ENCODE measurements at places on chromosomes 2 and 18.

DNA sequence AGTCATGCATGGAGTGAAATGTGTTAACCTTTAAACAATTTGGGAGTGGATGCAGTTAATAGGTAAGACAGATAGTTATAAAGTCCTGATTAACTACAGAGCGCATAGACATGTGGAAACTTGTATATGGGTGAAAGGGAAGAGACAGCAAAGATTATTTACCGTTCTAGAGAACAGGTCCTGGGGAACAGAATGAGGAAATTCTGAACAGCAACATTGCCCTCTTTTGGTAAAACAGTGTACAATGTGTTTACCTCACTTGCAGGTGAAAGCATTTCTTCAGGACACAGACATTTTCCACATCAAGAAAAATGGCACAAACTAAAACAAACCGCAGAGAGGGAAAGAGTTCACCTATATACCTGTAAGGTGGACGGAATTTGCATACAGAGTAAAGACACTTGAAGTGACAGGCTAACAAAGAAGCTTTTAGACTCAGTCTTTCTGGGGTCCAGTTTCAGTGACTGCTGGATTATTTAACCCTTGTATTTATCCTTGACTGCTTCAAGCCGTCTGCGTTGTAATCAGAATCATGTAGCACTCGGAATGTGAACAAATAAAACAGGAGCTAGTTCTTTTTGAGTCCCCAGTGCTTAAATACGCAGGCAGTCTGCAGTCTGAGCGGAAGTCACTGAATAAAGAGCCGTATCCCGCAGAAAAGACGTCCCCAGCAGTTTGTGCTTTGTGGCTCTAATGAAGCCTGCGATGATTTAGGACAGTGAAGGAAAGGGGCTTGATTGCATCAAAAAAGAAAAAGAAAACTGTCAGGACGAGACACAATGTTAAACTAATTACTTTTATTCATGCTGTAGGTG lies 364.8 kb upstream of the GALNT5 start:
- no peak for DNase-seq

DNA sequence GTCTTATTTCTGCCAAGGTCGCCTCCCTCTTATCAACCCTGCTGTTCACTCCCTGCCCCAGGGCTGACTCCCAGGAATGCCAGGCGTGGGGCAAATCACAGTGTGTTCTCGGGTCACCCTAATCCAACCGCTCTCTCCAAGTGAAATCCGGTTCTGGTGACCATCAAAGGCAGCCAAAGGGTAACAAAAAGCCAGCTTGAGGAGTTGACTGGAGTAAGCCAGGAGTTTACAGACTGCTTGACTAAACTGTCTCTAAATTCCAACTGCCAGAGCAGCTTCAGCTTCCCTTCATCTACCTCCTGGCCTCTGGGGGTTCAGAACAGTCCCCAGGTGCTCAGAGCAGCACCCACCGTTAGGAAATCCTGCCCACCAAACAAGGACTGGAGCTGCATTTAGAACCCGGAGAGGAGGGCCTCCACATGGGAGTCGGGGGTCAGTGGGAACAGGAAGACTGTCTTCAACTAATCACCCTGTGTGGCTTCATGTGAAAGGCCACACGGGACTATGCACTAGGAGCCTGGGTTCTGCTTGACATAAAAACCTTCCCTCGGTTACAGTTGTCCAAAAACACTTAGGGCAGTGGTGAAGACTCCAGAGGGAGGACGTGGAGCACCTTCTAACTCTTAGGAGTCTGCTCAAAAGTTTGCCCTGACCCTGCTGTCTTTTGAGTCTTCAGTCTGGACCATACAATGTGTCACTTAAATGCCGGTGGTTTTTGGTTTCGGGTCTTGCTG lies 24.2 kb upstream of the MCFD2 start:
- DNase-seq: no peak

GRCh38 chr18:71808616-71809015 lies 735.5 kb downstream of the CBLN2 start:
- no peak for DNase-seq

DNA sequence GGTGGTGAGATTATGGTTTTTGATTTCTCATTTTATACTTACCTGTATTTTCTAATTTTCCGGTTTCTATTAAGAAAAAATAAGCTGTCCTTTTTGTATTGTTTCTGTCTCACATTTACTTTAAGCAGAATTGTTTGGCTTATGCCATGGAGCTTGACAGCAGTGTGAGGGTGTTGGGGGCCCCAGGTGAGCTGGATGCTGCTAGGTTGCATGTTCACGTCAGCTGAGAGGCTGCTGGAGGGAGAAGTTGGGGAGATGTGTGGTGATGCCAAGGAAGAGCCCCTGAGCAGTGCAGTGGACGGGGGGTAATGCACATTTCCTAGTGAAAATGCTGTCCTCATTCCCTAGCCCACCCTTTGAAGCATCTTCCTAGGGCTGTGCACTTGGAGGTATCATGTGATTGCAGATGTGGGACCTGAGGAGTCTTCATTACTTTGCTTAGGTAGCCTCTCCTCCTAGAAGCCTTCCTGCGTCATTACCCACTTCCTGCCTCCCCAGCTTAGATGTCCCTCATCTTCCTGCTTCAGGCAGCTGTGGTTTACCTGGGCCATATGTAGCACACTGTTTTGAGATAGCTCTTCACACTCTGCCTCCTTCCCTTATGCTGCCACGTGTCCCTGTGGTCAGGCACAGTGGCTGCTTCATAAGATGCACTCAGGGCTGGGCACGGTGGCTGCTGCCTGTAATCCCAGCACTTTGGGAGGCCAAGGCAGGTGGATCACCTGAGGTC lies 16.2 kb downstream of the ATG16L1 start:
- DNase-seq: peak; percentile 21

GRCh38 chr2:98771264-98771663 lies 40.3 kb upstream of the MGAT4A start:
- DNase-seq: no peak

DNA sequence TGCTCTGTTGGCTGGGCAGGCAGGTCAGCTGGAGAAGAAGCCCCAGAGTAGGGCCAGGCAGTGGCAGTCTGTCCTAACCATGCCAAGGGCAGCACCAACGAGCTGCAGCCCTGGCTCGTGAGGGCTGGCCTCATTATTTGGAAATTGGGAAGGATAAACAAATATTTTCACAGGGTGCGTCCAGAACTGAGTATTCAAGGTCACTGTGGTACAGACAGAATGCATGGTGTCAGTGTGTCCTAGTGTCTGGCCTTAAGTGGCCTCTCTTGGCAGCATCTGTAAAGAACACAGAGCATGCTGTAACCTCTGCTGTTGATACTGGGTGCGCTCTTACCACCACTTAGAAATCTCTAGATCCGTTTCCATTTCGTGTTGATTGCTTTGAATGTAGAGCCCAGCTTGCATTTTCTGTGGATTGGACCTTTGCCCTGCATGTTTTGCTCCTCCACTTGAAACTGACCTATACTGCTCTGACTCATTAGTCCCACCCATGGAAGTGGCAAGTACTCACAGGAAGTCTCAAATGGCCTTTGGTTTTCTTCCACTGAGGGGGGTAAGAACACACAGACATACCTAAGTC lies 88.2 kb downstream of the GREB1L start:
- no peak for DNase-seq

DNA sequence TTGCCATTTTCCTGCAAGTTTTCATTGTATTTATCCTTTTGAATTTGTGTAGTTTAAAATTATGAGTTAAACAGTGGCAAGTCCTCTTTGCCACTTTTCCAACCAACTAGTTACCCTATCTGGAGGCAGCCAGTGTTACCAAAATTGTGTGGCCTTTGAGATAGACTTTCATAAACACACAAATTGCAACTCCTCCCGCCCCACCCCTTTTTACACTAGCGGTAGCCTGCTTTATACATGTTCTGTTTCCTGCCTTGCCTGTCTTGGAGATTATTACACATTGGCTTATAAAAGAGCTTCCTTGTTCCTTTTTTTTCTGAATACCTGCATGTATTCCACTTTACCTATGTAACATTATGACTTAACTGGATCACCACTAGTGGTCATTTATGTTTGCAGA lies 56.5 kb downstream of the RPIA start:
- DNase-seq: no peak

- DNase-seq: no peak
Measured at GRCh38 chr2:38146275-38146906, 70.4 kb upstream of the CYP1B1 start.

Data from activated CD4-positive, alpha-beta T cell treated with anti-CD3 and anti-CD28 coated beads, Interleukin-2, amount 50 U/mL, for 24 hours (primary cell).